T-helper 17 cell (primary cell): ENCODE measurements at places on chromosomes 6 and 20.

- no peak overlapping the region for H3K4me3 ChIP-seq
- H3K4me1 ChIP-seq, result no peaks in the 10 kb centered on the region
- H3K27me3 ChIP-seq, result peaks cover 14% of the 10 kb centered on the region
- no peak for DNase-seq
- no peak overlapping the region for H3K27ac ChIP-seq
Observed at GRCh38 chr6:4102687-4103244, 23.8 kb upstream of the FAM217A start.

DNA sequence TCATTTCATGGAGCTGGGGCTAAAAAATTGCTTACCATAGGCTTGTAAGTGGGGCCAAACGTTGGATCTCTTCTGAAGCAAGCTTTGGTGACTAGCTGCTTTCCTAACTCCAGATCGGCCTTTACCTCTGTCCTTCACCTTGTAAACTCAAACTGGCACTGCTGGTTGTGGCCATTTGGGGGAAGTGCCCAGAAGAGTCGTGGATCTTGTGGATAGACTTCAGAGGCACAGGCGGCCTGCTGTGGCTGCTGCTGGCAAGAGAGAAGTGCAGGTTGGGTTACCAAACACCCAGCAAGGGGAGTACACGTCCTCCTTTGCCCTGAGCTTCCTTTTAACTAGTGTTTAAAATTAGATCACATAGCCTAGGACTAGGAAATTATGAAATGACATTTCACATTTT lies 36.8 kb upstream of the KLHL31 start:
- no peak overlapping the region for H3K4me3 ChIP-seq
- DNase-seq, result no peak
- H3K4me1 ChIP-seq, result peaks cover 6% of the 10 kb centered on the region
- H3K27me3 ChIP-seq, result peaks cover 25% of the 10 kb centered on the region
- H3K27ac ChIP-seq, result no peak overlapping the region

GRCh38 chr20:1845163-1845523 lies 50.1 kb upstream of the SIRPA start:
- no peak overlapping the region for H3K4me3 ChIP-seq
- no peak for DNase-seq
- H3K4me1 ChIP-seq, result peaks cover 9% of the 10 kb centered on the region
- peaks cover 6% of the 10 kb centered on the region for H3K36me3 ChIP-seq

GRCh38 chr6:61193771-61194170 lies 1092.3 kb downstream of the KHDRBS2 start:
- H3K4me3 ChIP-seq, result no peak overlapping the region
- H3K27me3 ChIP-seq, result no peaks in the 10 kb centered on the region
- DNase-seq, result no peak

- H3K4me3 ChIP-seq, result no peak overlapping the region
- DNase-seq, result no peak
- no peak overlapping the region for H3K27ac ChIP-seq
- H3K4me1 ChIP-seq, result no peaks in the 10 kb centered on the region
- H3K27me3 ChIP-seq, result peaks cover 52% of the 10 kb centered on the region
Observed at GRCh38 chr6:50720623-50721022, 7.3 kb downstream of the TFAP2D start.

- peaks cover 68% of the 10 kb centered on the region for H3K4me1 ChIP-seq
- DNase-seq, result no peak
- peaks cover 31% of the 10 kb centered on the region for H3K36me3 ChIP-seq
- H3K4me3 ChIP-seq, result peak overlapping the region; percentile 88
Observed at GRCh38 chr6:137871291-137871690, 4.2 kb downstream of the TNFAIP3 start.
